ENCODE measurements at places on chromosomes 2 and 18. TPM values are rescaled to one million over a fixed set of nuclear protein-coding genes. Genes with fewer than 3 reads are reported as not detected.
A peak's percentile ranks its signal among the peaks of the same experiment; 100 is the strongest.

GRCh38 chr2:74675090-74675489 lies 21.0 kb downstream of the SEMA4F start:
- DNase-seq: no peak
- H3K36me3 ChIP-seq: no peaks in the 10 kb centered on the region
- H3K4me1 ChIP-seq: peaks cover 8% of the 10 kb centered on the region

- no peaks in the 10 kb centered on the region for H3K36me3 ChIP-seq
- no peak overlapping the region for H3K4me3 ChIP-seq
- DNase-seq: no peak
- H3K27ac ChIP-seq: no peak overlapping the region
Observed at GRCh38 chr2:238126775-238127164, 11.7 kb upstream of the KLHL30 start.

EMX1 gene
- total RNA-seq: not detected

DNA sequence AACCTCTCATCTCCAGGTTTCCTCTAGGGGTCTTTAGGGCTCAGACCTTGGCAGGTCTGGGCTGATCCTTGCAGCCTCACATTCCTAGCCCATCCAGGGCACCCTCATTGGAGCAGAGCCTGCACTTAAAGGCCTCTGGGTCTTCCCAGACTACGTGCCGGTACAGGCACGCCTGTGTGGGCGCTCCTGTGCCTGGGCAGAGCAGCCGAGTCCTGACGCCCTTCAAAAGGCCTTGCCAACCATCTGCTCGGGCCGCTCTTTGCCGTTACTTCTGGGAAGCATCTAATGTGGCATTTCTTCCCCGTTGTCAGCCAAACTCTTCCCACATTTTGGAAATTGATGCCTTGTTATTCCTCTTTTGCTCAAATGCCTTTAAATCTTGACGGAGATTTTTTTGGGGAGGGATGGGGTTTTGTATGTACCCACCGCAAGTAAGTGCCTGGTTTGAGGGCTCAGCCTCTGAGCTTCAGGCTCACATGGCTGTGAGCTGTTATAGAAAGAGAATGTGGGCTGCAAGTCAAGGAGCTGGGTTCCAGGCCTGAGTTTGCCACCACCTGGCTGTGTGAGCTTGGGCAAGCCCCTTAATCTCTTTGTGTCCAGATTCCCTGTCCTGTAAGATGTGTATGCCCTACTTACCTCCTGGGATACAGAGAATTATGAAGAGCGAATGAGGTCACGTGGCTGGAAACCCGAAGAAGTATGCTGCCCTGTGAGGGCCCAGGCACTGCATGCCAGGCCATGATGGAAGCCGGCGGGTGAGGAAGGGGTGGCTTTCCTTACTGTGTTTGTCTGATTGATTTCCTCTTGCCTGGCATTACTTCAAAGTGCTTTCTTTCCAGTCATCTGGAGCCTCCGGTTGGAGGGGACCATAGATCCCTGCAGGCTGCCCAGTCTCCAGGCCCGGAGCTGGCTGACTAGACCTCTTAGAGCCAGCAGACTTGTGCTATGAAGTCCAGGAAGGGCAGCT lies 20.6 kb downstream of the EHD3 start:
- no peak overlapping the region for H3K27ac ChIP-seq
- H3K4me3 ChIP-seq: no peak overlapping the region
- H3K36me3 ChIP-seq: no peaks in the 10 kb centered on the region
- DNase-seq: no peak

DNA sequence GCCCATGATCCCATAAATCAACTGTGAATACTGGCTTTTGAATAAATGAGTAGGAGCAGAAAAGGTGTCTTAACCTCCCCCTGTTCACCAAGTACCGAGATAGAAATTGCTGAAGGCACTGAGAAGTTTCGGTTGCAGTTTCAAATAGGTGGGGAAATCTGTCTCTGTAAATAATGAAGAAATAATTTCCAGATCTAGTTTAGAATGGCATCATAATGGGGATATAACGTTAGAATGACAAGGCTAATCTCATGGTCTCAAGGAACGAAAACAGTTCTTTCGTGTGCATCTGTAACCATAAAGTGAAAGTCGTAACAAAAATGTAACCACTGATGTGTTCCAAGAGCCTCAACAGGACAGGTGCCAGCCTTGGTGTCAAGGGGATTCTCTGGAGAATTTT lies 49.9 kb upstream of the TMEM18 start:
- H3K4me1 ChIP-seq: no peaks in the 10 kb centered on the region
- peaks cover 13% of the 10 kb centered on the region for H3K27me3 ChIP-seq
- no peak overlapping the region for H3K27ac ChIP-seq
- no peak for DNase-seq
- no peaks in the 10 kb centered on the region for H3K36me3 ChIP-seq

GRCh38 chr2:98036349-98037000 lies 40.7 kb upstream of the TMEM131 start:
- DNase-seq: no peak
- no peak overlapping the region for H3K4me3 ChIP-seq
- peaks cover 9% of the 10 kb centered on the region for H3K27me3 ChIP-seq
- H3K4me1 ChIP-seq: no peaks in the 10 kb centered on the region

DNA sequence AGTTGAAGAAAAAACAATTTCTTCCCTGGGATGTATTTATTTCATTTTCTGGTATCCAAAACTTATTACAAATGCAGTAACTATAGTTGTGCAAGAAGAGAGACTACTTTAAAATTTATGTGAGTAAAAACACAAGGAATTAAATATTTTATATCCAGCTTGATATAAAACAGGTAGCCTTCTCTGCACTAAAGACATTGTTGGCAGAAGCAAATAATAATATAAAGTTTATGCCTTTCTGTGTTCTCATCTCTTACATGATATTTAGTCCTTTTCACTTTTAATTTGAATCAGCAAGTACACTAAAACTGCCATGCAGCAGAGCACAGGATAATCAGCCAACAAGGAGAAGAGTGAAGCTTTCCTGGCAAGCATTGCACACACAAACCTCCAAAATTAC lies 352.7 kb downstream of the ARL6IP6 start:
- H3K36me3 ChIP-seq: no peaks in the 10 kb centered on the region
- H3K27ac ChIP-seq: no peak overlapping the region
- no peak for DNase-seq

GRCh38 chr2:51003345-51004192 lies 28.4 kb downstream of the NRXN1 start:
- no peaks in the 10 kb centered on the region for H3K36me3 ChIP-seq
- no peaks in the 10 kb centered on the region for H3K4me1 ChIP-seq
- DNase-seq: no peak

GRCh38 chr18:23088310-23088709 lies 47.0 kb upstream of the CABLES1 start:
- H3K36me3 ChIP-seq: no peaks in the 10 kb centered on the region
- no peak for DNase-seq
- H3K27ac ChIP-seq: no peak overlapping the region
- no peak overlapping the region for H3K4me3 ChIP-seq
- no peaks in the 10 kb centered on the region for H3K27me3 ChIP-seq

DNA sequence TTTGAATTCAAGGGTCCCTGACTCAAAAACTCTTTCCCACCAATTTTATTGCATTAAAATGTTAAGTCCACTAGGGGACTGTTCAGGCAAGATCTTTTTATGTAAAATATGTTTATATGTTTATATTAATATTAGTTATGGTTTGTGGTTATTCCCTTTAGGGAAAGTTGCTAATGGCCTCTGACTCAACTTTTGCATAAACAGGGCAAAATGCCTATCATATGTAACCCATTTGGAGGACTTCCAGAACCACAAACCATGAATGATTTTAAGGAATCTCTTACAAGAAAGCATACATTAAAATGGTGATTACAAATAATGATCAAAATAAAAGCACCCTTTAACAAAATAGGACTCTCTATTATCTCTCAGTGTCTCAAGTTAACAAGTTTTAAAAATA lies 1484.5 kb upstream of the ZEB2 start:
- H3K4me1 ChIP-seq: no peaks in the 10 kb centered on the region
- no peak overlapping the region for H3K4me3 ChIP-seq
- no peak overlapping the region for H3K27ac ChIP-seq
- H3K27me3 ChIP-seq: no peaks in the 10 kb centered on the region

PLGLB2 gene
- 1.5 TPM for total RNA-seq

GRCh38 chr2:61065714-61066709 lies at the start of gene SANBR:
Gene SANBR (plus strand): TSS chr2:61065871. CDS start chr2:61070351, 4,480 bp downstream.
- H3K36me3 ChIP-seq: 0 out of 2 replicates have a peak, but pooled peaks cover 6% of the 10 kb centered on the region
- peak within 1 kb of the TSS; percentile 86 for H3K4me3 ChIP-seq
- peak within 1 kb of the TSS; percentile 51 for H3K27ac ChIP-seq
- DNase-seq: peak; percentile 95

All from GM23248 (cell line).